ENCODE measurements at places on chromosomes 3 and 15. TPM values are rescaled to one million over a fixed set of nuclear protein-coding genes. Genes with fewer than 3 reads are reported as not detected.

NUP210 gene
- 6.5 TPM for total RNA-seq

FES gene
- 3.7 TPM for total RNA-seq

RBP2 gene
- total RNA-seq = not detected

ATP6V1A gene
- total RNA-seq = 257 TPM

ADAMTSL3 gene
- total RNA-seq = 17.1 TPM

MUC20 gene
- total RNA-seq = 2.0 TPM

ZKSCAN7 gene
- 30.2 TPM for total RNA-seq

TNFAIP8L3 gene
- 2.9 TPM for total RNA-seq

TEX55 gene
- not detected for total RNA-seq

UBL7 gene
- 28.9 TPM for total RNA-seq

P2RY12 gene
- 17.5 TPM for total RNA-seq

All from frontal cortex (tissue), 4 donors.